ENCODE measurements at places on chromosomes 16 and 17.

DNA sequence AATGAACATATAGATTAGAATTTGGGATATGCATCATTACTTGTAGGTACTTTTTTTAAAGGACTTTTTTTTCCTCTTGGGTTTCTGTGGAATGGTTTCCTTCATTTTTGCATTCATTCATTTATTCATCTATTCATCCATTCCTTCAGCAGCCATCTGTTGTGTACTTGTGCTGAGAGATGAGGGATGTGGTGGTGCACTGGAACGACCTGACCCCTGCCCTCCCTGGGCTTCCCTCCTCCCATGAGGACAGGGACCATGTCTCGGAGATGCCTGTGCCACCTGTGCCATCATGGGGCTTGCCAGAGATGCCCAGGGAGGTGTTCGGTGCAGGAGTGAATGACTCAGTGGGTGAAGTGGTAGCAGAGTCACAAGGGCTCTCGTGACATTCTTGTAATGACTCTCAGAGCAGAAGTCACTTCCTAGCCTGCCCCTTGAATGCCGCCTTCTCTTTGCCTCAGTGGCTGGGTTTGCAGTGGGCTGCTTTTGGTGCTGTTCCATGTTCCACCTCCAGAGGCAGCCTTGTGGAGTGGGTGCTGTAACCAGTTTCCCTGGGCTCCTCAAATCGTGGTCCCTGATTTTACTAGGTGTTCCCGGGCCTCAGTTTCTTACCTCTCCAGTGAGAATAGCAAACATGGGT is 43.9 kb downstream of the CLEC16A start:
- DNase-seq, result no peak

GRCh38 chr16:31265329-31266245 is 5.8 kb downstream of the ITGAM start:
- DNase-seq, result no peak

GRCh38 chr17:38725066-38725465 is 5.1 kb upstream of the CISD3 start:
- DNase-seq, result no peak

- DNase-seq, result no peak
These were observed 6.2 kb downstream of the ZNF423 start for GRCh38 chr16:49849754-49850108.

DNA sequence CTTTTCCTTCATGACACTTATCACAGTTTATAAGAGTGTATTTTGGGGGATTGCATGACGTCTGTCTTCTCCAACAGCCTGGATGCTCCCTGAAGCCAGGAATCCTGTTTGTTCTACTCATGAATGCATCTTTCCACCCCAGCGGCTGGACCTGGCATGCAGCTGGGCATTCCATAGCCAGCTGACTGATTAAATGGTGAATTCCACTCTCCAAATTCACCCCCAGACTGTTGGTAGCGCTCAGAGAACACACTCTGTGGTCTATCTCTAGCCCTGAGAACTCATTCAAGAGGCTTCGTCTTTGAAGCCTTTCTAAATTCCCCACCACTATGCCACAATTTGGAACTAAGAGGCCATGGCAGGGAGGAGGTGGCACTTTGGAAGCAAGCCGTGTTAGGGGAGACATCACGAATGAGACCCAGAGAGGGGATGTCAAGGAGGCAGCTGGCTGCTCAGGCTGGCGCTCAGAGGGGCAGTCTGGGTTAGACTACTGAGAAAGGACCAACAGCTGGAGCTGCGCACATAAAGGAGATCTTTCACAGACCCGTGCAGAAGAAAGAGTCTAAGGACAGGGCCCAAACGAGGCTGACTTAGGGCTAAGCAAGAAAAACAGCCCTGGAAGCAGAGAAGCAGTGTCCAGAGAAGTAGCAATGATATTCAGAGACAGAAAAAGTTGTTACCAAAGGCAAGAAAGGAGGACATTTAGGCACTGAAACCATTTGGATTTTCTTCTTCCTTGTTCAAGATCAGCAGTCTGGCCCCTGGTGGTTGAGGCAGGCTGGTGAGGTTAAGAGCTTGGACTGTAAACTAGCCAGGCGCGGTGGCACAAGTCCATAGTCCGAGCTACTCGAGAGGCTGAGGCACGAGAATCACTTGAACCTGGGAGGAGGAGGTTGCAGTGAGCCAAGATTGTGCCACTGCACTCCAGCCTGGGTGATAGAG is 42.4 kb upstream of the ZNF629 start:
- no peak for DNase-seq

- no peak for DNase-seq
These were observed 277.7 kb downstream of the MAP2K6 start for GRCh38 chr17:69692171-69692570.

GRCh38 chr16:80738521-80738920 is 65.9 kb downstream of the CDYL2 start:
- no peak for DNase-seq

DNA sequence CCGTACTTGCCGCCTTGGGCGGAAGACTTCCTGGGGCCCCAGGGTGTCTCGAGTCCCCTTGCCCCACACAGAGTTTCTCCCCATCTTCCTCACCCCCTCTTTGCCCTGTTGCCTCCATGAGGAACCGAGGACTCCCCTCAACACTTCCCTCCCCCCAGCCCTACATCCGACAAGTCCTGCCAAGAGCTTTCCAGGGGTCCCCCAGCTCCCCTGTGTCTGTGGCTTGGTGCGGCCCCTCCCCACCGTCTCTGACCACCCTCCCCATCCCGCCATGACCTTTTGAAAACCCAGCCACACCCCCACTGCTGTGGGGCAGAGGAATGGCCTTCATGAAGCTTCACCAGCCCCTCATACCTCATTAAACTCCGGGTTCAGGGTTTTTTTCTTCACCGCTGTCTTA is 11.4 kb downstream of the SCGB1C2 start:
- DNase-seq, result no peak

DNA sequence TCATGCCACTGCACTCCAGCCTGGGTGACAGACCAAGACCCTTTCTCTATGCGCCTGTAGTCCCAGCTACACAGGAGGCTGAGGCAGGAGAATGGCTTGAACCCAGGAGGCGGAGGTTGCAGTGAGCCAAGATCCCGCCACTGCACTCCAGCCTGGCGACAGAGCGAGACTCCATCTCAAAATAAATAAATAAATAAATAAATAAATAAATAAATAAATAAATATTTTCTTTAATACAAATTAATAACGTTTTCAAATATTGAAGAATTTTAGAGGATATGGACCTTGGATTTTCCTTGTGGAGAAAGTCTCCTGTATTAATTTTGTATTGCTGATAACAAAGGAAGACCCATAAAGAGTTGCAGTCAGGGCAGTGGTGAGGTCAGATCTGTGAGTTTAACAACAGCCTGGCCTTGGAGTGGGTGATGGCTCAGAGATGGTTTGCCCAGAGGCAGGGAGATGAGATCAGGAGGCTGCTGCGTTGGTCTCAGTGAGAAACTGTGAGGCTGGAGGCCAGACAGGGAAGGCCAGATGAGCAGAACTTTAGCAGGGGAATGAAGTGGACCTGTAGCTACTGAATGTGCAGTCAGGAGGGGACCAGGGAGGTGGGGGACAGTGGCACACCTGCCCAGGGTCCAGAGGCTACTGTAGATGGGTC is 4.4 kb upstream of the ASGR1 start:
- DNase-seq, result no peak

- DNase-seq, result no peak
These were observed 14.8 kb upstream of the LIMD2 start for GRCh38 chr17:63714550-63715277.

GRCh38 chr17:7710301-7710700 is 5.3 kb downstream of the EFNB3 start:
- no peak for DNase-seq

GRCh38 chr16:73068541-73069401 is 20.8 kb upstream of the ZFHX3 start:
- no peak for DNase-seq

- no peak for DNase-seq
These were observed 2.4 kb downstream of the NXN start for GRCh38 chr17:977166-977565.

GRCh38 chr16:53334581-53334980 is 99.7 kb upstream of the RBL2 start:
- no peak for DNase-seq

DNA sequence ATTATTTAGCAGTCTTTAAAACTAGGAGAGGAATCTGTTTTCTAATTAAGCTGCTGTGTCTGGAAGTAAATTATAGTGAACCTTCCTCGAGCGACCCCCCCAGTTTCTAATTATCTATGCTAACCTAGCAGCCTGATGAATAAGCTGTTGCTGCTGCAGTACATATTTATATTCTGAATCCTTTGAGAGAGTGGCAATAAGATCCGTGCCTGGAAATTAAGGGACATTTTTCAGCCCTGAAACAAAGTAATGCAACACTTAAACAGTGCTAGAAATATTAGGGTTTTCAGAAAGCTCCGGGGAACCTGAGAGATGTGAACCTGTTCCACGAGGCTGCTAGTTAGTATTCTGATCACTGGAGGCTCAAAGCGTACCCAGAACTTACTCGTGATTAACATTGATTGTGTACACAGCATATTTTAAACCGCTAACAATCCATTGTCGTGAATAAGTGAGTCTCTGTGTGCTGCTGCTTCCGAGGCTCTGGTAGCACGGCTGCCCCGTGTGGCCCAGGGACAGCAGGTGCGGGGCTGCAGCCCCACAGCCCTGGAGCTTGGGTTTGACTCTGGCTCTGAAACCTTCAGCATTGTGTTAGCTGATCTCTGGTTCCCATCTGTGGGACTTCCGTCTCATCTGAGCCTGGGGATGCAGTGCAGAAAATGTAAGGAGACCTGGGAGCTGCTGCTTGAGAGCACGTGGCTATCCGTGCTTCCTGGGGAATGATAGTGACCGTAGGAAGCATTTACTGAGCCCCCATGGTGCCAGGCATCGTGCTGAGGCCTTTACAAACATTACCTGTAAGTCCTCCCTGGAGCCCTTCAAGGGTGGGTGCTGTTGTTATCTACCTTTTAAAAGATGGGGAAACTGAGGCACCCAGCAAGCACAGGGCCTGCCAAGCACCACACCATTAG is 190.9 kb upstream of the CHMP6 start:
- DNase-seq, result no peak

- no peak for DNase-seq
These were observed 762 bp upstream of the BAIAP3 start for GRCh38 chr16:1332618-1333148.

DNA sequence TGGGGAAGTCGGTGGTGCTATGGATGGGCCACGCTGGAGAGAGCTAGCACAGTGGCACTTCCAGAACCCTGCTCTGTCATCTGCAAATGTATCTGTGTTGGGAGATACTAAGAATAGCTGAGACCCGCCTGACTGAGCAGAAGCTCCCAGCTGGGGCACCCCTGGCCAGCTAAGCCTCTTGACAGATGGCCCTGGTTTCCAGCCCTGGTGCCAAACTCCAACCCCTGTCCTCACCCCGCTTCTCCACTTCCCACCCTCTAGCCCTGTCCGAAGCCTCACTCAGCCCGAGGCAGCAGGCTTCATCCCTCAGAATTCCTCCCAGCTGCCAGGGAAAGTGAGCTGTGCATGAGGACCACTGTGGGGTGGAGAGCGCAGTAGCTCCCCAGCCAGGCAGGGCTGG is 124.4 kb downstream of the CCDC144A start:
- DNase-seq, result no peak

DNA sequence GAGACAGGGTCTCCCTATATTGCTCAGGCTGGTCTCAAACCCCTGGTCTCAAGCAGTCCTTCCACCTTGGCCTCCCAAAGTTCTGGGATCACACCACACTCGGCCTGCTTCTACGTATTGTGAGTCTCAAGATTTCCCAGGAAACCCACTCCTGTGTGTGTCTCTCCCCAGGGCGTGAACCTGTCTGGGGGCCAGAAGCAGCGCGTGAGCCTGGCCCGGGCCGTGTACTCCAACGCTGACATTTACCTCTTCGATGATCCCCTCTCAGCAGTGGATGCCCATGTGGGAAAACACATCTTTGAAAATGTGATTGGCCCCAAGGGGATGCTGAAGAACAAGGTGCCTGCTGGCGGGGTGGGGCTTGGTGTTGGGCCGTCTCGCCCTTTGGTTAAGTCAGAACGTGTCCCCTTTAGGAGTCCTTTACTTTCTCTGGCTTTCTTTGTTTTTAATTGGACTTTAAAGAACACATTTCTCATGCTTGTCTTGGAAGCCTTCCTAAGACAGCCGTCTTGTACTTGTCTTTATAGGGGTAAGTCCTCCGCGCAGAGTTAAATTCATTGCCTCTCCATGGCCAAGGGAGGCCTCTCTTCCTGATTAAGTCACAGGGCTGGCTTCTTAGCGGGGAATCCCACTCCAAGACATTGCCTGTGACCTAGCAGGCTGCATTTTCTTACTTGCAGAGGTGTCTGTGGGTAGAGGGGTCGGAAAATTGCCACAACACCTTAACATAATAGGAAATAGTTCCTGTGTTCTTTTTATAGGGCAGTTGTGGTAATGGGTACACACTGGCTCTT is 136.4 kb downstream of the ABCC6 start:
- no peak for DNase-seq

- peak; percentile 15 for DNase-seq
These were observed 13.7 kb upstream of the LGALS3BP start for GRCh38 chr17:78993241-78993956.

- DNase-seq, result no peak
These were observed 13.6 kb upstream of the DOC2B start for GRCh38 chr17:194828-195602.

DNA sequence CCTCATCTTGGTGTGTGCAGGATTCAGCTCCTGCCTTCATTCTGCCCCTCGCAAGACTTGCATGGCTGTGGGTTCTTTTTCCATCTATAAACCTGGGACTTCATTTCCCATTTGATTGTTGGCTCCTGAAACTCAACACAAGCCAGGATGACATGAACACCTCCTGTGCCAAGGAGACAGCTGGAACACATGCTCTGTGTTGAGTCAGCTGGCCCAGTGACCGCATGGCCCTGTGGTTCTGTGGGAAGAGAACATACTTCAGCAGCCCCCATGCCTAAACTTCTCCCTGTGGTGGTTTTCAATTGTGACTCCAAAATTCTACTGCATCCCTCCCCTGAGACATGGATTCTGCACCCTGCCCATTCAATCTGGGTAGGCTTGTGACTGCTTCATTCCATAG is 57.9 kb upstream of the FOXF1 start:
- no peak for DNase-seq

DNA sequence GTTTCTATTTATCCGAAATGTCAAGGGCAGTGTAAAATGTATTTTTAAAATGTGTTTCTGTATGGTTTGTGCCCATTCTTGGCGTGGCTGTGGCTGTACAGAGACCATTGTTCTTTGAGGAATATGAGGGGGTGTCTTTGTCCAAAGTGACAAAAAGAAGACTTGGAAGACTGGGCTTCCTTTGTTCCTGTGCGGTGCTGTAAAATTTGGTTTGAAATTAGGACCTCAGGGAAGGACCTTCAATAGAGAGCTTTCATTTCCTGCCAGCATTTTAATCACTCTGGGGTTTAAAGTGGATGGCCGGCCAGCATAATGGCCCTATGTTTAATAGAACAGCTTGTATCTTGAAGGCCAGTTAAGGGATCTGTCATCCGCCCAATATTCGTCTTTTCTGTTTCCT is 190.1 kb upstream of the TBX2 start:
- peak; percentile 3 for DNase-seq

- DNase-seq, result no peak
These were observed 31.3 kb downstream of the SPOP start for GRCh38 chr17:49646391-49647255.

All from anterior cingulate cortex (tissue), 58 donors.